ENCODE measurements at places on chromosomes 3 and 15.

- DNase-seq = no peak
Observed at GRCh38 chr3:53626876-53627275, 132.5 kb downstream of the CACNA1D start.

DNA sequence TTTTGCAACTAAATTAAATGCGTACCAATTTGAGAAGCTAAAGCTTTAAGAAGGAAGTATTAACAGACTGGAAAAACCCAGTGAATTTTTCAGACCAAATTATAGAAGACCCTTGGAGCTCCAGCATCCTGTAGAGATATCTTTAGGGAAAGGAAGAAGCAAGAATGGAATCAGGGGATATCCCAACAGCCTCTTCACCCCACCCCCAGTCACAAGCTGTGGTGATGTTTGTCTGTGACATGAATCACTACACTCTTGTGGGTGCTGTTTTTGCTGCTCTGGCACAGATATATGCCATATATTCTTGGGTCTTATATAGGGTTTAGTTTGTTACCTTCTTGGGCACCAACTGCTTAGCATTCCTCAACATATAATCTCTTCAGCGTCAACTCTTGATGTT lies 78.5 kb upstream of the BCL6 start:
- DNase-seq = no peak

GRCh38 chr3:69251078-69251805 lies 128.8 kb upstream of the LMOD3 start:
- peak; percentile 45 for DNase-seq

- DNase-seq = no peak
Observed at GRCh38 chr3:46656778-46657556, 36.5 kb downstream of the ALS2CL start.

DNA sequence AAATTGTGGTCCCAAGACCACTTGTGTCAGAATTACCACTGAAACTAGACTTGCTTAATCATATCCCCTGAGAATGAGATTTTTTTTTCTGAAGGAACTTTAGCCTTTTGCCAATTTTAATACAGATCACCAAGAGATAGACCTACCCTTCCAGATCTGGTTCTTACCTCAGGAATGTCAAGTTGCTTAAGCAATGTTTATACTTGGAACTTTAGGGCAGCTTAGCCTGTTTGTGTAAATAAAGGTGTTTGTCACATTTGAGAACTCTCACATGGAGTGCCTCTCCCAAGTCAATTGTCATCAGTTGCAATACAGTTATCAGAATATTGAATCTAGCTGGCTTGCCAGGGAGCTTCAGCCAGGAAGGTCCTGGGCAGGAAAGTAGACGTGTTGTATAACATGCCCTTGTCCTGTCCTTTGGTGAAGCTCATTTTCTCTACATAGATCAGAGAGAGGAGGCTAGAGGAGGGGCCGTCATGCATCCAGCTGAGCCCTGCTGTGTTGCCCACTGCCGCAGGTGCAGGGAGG lies 3.9 kb downstream of the GPD1L start:
- no peak for DNase-seq

DNA sequence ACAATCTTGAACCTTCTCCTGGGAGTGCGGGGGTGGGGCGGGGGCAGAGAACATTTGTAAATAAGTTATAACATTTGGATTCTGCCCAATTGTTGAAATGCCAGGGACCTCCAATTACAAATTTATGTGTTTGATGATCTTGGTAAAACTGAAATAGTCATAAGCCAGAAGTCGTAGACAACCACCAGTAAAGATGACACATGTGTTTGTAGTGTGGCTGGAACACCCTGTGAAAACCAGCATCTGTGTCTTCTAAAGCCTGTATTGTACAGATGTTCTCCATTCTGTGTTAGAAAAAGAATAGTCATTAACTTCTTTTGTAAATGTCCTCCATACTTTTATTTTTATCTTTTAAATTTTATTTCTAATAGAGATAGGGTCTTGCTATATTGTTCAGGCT lies 61.8 kb downstream of the ARIH1 start:
- no peak for DNase-seq

DNA sequence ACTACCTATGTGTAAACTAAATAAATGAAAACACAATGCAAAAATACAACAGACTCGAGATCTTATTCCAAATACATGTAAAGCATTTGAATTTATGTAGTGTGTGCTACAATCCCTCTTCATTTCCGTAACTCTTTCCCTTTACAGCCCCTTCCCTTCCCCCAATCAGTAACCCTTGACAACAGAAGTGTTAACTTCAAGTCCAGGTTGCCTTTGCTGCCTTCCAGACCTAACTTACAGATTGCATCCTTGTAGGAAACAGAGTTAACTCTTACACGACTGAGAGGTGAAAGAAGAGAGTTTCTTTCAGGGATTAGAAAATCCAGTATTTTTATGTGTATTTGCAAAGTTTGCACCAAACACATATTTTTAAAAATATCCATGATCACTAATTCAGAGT lies 1.4 kb upstream of the ROBO1 start:
- DNase-seq = no peak

DNA sequence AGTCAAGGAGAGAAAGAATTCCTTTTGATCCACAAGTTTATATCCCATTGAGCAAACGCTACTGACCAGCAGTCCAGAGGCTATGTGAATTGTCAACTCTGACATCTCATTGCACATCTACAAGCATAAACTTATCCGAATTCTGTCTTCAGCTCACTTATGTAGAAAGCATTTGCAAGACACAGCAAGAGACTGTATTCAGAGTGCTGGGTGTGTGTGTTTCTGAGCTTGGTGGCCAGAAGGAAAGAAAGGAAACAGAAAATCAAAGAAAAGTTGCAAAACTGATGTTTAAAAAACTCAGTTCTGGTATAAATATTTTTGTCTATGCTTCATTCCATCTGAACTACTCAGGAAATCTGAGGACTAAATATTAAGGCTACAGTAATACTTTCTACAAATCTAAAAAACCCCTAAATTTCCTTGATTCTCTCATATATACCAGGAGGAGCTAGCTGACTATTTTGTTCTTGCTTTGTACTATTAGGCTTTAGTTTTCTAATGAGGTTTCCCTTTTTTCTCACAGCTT lies 45.5 kb downstream of the LSAMP start:
- DNase-seq = no peak

DNA sequence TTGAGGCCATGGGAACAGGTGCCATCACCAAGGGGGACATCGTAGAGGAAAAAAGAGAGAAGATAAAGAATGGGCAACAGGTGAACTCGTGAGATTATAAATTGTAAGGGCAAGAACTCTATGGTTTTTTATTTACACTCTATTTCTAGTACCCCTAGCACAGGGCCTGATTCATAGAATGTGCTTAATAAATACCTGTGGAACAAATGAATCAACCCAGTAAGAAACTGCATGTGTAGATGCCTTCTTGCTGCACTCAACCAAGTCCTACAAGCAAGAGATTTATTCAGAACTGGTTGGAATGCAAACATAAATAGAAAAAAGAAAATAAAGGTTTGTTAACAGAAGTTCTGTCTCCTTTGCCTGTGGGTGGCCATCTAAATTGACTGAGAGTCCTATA lies 18.7 kb upstream of the KPNA1 start:
- no peak for DNase-seq

- no peak for DNase-seq
Observed at GRCh38 chr3:144058713-144059112, 87.1 kb downstream of the DIPK2A start.

- DNase-seq = no peak
Observed at GRCh38 chr3:81005992-81006391, 755.5 kb downstream of the GBE1 start.

DNA sequence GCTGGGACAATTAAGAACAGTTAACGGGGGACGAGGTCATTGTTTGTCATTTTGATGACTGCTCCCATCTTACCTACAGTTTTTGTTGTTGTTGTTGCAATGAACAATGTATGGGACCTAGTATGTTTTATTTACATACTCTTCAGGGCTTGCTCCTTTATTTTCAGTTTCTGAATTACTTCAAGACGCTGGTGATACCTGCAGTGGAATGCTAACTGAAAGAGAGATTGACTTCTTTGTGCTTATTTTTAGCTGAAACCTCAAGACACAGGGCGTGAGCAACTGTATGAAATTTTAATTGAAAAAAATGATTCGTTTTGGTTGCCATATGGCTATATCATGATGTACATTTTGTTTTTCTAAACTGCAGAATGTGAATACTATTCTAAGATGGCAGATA lies 297.9 kb downstream of the EDEM1 start:
- DNase-seq = no peak

DNA sequence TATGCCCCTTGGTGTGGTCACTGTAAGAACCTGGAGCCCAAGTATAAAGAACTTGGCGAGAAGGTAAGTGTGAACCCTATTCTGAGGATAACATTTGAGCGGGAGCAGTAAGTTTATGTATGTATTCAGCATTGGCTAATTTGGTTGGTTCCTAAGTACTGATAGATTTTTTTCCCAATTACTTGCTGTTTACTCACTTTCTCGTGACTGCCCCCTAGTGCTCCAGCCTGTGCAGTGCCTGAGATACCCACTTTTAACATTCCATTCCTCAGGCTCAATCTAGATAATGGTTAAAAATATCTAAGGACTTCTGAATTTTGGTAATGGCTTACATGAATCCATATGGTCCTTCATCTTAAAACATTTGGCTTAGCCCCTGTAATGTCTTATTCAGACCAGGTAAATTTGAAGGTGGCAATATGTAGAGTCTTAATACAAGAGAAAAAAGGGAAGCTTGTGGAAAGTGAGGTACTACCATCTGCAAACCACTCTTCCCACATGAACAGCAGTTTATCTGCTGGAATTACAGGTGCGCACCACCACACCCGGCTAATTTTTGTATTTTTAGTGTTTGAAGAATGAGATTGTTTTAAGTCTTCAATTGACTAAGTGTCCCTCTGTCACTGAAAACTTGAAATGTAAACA lies 7.1 kb downstream of the ELL3 start:
- DNase-seq = peak; percentile 69

DNA sequence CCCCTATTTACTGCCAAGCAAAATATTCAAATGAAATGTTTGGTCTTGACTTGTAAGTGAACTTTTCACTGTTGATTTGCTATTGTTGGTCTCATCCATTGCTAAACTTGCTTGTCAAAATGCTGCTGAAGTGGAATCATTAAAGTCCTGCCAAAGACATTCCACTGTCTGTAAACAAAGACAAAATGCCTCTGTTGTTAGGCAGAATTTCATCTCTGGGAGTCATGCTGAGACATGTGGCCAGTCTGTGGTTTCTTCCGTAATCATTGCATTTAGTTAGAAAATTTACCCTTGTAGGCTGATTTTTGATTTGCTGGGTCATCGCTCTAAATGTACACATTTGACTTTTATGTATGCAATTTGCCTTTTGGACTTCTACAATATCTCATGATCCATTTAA lies 577.7 kb downstream of the MECOM start:
- DNase-seq = peak; percentile 17

- peak; percentile 10 for DNase-seq
Observed at GRCh38 chr3:169879845-169880575, 10.3 kb upstream of the LRRC31 start.

DNA sequence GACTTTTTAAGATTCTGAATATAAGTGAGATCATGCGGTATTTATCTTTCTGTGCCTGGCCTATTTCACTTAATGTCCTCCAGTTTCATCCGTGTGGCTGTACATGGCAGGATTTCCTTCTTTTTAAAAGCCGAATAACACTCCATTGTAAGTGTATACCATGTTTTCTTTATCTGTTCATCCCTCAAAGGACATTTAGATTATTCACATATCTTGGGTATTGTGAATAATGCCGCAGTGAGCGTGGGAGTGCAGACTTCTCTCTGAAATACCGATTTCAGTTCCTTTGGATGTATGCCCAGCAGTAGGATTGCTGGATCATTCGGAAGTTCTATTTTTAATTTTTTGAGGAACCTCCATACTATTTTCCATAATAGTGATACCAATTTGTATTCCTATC lies 136.1 kb downstream of the APBA2 start:
- DNase-seq = no peak

- DNase-seq = peak; percentile 90
Observed at GRCh38 chr15:68431792-68432401, at the start of gene ITGA11. Gene ITGA11 (minus strand): TSS chr15:68432163. CDS start chr15:68432066, 97 bp downstream.

GRCh38 chr15:94080416-94080815 lies 150.9 kb upstream of the MCTP2 start:
- DNase-seq = no peak

DNA sequence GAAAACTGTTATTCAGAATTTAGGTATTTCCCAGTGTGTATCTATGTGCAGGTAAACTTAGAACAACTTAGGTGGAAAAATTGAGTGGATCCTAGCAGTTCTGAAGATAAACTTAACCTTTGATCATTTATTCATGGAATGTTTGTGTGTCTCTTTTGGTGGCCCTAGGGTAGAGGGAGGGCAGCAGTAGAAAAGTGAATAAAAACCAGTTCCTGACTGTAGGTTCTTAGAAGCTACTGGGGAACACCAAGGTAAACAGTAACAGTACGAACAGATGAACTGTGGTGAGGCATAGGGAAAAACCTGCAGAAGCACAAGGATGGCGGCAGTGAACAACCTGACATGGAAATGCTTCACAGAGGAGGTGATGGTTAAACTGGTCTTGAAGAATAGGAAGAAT lies 2.5 kb downstream of the SNRK start:
- no peak for DNase-seq

GRCh38 chr3:19146685-19147650 lies 1.3 kb upstream of the KCNH8 start:
- DNase-seq = peak; percentile 96

DNA sequence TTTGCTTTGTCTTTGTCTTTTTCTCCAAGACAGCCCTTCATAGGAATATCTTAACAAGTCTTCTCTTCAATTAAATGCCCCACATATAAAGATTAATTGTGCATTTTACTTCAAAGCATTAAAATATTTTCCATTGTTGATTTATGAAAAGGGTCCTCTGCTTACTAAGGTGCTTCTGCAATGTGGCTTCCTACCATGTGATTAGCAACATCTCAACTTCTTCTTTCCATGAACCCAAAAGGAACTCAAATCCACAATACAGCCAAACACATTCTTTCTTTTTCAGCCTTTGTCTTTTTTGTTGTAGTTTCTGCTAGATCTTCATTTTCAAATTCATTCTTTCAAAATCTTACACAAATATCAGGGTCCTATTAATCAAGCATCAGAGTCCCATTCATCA lies 309.2 kb downstream of the NSUN3 start:
- DNase-seq = no peak

DNA sequence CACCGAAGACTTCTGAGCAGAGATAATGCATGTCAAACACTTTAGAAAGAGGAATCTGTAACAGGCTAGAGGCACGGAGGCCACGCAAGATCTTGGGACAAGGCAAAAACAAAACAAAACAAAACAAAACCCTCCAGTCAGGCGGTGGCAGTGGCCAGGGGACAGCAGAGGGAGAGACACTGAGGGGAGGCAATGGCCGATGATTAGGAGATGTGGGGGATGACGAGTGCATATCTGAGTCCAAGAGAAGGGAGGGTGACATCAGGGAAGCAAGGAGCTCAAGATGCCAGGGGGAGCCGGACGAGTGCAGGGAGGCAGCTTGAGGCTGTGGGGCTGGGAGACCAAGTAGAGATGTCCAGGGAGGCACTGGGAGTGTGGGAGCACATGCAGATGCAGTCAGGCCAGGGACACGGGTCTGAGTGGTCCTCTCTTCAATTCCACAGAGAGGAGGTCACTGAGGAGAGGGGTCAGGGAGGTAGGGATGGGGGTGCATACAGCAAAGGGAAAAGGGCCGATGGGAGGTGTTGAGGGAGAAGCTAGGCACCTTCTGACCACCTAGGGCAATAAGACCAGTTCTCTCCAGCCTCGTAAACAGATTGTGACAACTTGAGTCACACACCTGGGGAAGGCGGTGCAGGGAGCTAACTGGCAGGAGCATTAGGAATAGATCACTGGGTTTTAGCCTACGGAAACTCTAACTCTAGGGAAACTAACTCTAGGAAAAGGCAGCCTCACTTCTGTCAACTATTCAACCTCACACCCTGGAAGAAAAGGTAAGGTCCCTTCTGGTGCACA lies 29.6 kb downstream of the SLCO2A1 start:
- DNase-seq = no peak

- no peak for DNase-seq
Observed at GRCh38 chr15:31161951-31162350, 60.4 kb upstream of the TRPM1 start.

Measured in neural progenitor cell (in vitro differentiated cells).